ENCODE measurements at places on chromosomes 3 and 15. TPM values are rescaled to one million over a fixed set of nuclear protein-coding genes. Genes with fewer than 3 reads are reported as not detected.

The DAG1 gene
- 107 TPM for total RNA-seq

The GRAMD1C gene
- total RNA-seq, result 10.2 TPM

The TTLL13 gene
- total RNA-seq, result 1.2 TPM

The EFL1 gene
- total RNA-seq, result 38.9 TPM

The UNC13C gene
- 0.13 TPM for total RNA-seq

The SLC7A14 gene
- 0.56 TPM for total RNA-seq

The TMEM207 gene
- not detected for total RNA-seq

The GPR27 gene
- total RNA-seq, result 2.2 TPM

The SLC24A5 gene
- total RNA-seq, result not detected

The HHLA2 gene
- 192 TPM for total RNA-seq

The AGTR1 gene
- 2.4 TPM for total RNA-seq

The LMAN1L gene
- total RNA-seq, result not detected

The LMOD3 gene
- not detected for total RNA-seq

The TRIM59 gene
- 7.5 TPM for total RNA-seq

The GOLGA6L4 gene
- 2.5 TPM for total RNA-seq

The ZDHHC19 gene
- not detected for total RNA-seq

The MUC13 gene
- 853 TPM for total RNA-seq

The ECE2 gene
- total RNA-seq, result 0.37 TPM

The CLDN11 gene
- total RNA-seq, result 7.2 TPM

The LINGO1 gene
- total RNA-seq, result 1.1 TPM
